ENCODE measurements at places on chromosomes 2 and 18.

DNA sequence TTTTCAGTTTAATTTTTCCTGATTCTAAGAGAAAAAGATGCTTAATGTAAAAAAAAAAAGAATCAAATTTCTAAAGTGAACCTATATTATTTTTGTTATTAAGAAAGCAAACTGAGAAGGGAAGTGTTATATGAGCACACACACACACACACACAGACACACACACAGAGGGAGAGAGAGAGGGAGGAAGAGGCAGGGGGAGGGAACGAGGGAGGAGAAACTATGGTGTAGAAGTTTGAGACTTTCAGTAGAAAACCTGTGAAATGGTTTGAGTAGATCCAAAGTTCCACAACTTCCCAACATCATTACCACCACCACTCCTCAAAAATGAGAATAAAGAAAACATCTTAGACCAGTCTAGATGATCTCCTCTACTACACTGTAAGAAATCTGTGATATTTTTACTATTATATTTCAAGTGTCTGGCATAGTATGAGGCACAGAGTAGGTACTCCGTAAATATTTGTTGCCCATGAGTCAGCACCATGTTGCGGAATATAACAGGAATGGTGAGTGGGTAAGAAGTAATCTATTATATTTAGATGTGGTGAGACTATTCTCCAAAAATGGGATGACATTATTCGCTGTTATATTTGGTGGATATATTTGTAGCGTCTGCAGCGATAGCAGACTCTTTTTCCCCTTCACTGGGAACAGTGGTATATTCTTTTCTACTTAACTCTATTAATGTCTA is 149.4 kb upstream of the DNMT3A start:
- DNase-seq = no peak

DNA sequence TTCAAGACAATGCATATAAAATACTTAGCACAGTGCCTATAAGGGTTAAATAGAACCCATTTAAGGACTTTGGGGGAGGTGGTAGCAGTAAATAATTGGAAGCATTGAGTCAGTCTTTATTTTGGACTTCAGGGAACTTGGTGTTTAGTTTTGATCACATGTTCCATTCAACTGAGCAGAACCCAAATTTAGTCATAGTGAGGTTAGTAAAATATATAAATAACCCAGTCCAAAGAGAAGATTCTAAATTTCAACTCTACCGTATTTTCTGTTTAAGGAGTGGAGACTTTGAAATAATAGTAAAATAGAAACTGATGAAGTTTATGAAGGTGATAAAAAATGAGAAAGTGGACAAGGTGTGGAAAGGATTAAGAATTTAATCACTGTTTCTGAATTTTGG is 19.7 kb downstream of the TWSG1 start:
- DNase-seq = no peak

- DNase-seq = no peak
Observed at GRCh38 chr2:3644246-3644525, 13.8 kb upstream of the ALLC start.

DNA sequence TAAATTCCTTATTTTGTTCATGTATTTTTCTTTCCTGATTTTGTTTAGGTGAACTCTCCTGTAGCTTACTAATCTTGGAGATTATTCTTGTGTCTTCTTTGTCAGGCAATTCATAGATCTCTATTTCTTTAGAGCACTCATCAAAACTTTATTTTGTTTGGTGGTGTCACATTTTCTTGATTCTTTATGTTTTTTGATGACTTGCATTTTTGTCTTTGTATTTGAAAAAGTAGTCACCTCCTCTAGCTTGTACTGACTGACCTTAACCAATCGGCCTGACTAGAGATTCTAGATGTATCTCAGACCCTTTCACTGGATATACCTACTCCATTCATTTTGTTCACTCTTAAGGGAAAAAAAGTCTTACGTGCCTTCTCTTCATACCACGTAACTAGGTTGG is 986.3 kb upstream of the LRRTM1 start:
- DNase-seq = no peak

GRCh38 chr2:604854-605524 is 72.2 kb downstream of the TMEM18 start:
- DNase-seq = no peak

GRCh38 chr2:128388499-128388941 is 69.9 kb upstream of the HS6ST1 start:
- DNase-seq = no peak

DNA sequence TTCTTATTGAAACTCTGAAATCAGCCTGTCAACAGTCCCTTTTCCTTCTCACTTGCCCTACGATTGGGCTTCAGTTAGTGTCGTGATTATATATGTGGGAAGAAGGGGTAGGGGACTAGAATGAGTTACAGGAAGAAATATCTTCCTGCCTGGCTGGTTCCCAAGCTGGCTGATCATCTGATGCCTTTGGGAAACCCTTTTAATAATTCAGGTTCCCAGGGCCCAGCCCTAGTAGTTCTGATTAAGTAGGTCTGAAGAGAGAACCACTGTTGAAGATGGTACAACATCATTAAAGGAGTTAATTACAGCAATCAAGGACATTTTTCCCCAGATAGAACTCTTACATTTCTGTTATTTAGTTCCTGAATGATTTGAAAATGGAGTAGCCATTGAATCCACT is 110.1 kb upstream of the EML6 start:
- no peak for DNase-seq

- DNase-seq = no peak
Observed at GRCh38 chr2:136128905-136129304, 11.0 kb upstream of the CXCR4 start.

GRCh38 chr2:11478899-11479605 is 13.1 kb upstream of the E2F6 start:
- DNase-seq = no peak

DNA sequence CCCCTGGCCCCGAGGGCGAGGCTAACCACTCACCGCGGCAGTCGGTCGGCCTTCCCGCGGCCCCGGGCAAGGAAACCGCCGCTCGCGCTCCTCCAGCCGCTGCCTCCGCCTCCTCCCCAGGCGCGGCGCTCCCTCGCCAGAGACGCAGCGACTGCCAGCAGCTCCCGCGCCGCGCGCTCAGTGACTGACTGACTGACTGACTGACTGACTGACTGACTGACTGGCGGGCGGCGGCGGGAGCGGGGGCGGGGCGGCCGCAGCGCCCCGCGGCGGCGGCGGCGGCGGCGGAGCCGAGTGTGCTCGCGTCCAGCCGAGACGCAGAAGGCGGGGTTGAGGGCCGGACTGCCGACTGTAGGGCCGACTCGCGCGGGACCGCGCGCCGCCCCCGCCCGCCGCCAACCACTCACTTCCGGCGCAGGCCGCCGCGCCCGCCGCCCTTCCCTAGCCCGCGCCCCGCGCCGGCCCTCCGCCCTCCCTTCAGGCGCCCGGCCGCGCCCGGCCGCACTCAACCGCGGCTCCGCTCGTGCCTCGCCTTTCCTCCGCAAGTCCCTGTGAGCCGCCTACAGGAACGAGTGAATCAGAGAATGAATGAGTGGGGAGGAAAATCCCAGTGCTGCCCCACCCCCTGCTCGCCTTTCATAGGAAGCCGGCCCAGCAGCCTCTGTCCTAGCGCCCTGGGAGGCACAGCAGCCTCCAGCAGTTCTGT is at the start of gene RAPH1:
RAPH1 (minus strand) TSS at position 224 of the 706 bp plus-strand sequence. CDS start 39,948 bp downstream, outside the sequence.
- peak; percentile 38 for DNase-seq

DNA sequence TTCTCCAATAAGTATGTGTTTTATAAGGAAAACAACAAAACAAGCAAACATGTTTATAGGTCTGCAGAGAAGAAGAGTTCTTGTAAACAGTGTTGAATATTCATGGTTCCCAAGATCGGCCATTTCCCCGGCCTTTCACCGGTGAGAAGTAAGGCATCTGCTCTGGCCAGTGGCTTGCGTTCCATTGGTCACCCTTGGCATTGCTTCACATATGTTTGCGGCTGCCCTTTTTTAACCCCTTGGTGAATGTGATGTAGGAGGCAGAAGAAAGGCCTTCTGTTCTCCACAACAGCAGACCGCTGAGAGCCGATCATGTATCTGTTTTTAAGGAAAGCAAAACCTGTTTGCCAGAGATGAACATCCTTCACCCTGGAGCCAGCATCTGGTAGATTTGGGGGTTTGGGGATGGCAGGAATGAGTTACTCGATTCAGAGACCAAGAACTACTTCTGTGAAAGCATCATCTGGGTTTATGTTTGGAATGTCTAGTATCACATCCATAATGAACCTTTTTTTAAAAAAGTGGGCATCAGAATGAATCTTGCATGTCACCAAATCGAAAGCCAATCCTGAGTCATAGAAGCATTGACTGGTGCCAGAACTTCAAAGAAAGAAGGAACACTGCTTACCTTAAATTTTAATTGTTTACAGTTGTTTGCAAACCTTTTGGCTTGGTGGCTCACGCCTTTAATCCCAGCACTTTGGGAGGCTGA is 112.3 kb downstream of the AGAP1 start:
- no peak for DNase-seq

GRCh38 chr2:230012267-230012884 is 56.3 kb downstream of the SLC16A14 start:
- DNase-seq = no peak

DNA sequence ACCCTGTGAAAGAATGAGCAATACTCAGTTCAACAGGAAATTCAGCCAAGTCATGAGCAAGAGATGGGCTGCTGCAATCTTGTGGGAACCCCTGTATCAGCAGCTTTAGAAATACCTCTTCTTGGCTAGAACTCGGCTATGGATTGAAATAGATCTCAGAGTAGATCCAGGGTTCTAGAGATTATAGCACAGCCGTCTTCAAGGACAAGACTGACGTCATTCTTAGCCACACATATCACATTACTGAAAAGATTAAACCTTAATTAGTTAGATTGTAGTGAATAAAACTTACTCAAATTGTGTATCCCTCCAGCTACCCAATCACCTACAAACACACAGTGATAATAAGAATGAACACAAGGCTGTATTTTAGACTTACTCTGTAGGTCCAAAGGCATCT is 776.4 kb downstream of the EPHA4 start:
- DNase-seq = no peak

DNA sequence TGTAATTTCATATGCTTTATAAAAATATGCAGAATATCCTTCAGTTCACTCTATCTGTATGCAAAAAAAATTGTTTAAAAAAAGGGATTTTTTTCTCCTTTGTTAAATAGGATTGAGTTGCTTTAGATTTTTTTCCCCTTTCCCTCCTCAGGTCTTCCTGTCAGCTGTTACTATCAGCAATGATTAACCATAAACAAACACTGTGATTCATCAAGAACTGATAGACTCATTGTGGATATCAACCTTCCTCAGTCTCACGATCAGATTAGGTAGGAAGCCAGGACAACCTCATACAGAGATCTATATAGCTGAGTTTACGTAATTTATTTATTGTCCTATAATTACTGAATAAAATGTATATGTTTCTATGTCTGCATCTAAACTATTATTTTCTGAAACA is 2136.2 kb upstream of the CELF4 start:
- no peak for DNase-seq

- DNase-seq = no peak
Observed at GRCh38 chr2:46320141-46320567, 22.9 kb downstream of the EPAS1 start.

DNA sequence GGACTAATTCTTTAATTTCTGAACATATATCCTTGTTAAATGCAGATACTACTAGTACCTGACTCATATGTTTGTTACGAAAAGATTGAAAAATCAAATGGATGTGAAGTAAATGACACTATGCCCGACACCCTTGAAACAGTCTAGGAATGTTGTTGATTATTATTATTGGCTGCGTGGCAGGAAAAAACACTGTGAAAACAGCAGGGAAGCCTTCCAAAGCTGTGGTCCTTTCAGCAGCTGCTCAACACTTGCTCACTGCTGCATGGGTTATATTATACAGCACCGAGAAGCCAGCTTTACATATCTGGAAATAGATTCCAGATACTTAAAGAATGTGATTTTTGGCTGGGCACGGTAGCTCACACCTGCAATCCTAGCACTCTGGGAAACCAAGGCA is 26.5 kb downstream of the CRYGD start:
- DNase-seq = no peak

GRCh38 chr2:185567196-185567595 is 171.4 kb upstream of the FSIP2 start:
- no peak for DNase-seq

DNA sequence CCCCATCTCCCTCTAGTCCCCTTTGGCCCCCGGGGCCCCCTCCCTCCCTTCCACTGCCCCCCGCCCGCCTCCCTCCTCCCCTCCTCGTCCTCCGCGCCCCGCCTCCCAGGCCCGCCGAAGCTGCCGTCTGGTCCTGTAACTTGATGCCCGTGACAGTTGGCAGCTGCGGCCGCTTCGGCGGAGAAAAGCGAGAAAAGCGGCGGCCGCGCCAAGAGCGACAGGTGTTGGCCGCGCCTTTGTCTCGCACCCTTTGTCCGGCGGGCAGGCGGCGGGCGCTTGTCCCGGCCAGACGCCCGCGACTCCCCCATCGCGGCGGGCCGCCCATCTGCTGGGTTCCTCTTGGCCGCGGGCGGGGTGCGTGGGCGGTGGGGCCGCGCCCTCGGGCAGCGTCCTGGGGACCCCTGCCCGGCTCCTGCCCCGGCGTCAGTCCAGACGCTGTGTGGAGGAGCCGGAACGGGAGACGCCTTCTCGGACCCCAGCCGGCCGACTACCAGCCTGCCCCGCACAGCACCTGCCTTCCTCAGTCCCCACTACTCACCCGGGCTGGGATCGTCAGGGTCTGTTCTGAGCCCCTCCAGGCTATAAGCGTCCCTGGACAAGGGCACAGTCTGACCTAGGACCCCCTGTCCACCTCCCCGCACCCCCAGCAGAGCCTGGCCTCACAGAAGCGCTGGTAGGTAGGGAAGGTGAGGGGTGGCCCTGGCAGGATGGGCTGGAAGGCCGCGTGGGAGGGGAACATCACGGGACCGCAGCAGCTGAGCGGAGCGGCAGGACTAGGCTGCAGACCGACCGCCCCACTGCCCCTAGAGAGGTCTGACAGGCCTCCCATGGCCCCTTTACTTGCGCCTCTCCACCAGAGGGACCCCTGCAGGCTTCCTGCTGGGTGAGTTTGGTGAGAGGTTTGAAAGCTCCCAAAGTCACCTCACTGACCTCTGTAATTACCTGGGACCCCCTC is 1.2 kb upstream of the HES6 start:
- DNase-seq = no peak

GRCh38 chr2:231043796-231044195 is 6.5 kb downstream of the C2orf72 start:
- DNase-seq = no peak

GRCh38 chr2:129605646-129606045 is 373.8 kb upstream of the RAB6C start:
- no peak for DNase-seq

DNA sequence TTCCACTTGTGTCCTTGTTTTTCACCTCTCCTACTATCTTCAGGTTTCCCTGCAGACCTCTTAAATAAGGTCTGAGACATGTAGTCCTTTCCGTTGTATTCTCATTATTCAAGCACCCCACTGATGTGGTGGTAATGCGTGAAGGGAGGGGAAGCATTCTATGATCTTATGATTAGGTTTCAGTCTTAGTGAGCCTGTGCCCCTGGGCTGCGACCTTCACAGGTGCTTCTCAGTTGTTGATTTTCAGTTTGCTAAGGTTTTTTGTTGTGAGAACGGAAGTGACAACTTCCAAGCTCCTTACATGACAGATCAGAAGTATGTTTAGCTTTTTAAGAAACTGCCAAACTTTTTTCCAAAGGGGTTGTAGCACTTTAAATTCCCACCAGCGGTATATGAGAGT is 41.3 kb downstream of the VPS54 start:
- DNase-seq = no peak

Data from activated CD8-positive, alpha-beta memory T cell treated with anti-CD3 and anti-CD28 coated beads for 48 hours (primary cell).